Esophagus squamous epithelium (tissue), 5 donors: ENCODE measurements at places on chromosomes 5 and 9. TPM values are rescaled to one million over a fixed set of nuclear protein-coding genes. Genes with fewer than 3 reads are reported as not detected.

DNA sequence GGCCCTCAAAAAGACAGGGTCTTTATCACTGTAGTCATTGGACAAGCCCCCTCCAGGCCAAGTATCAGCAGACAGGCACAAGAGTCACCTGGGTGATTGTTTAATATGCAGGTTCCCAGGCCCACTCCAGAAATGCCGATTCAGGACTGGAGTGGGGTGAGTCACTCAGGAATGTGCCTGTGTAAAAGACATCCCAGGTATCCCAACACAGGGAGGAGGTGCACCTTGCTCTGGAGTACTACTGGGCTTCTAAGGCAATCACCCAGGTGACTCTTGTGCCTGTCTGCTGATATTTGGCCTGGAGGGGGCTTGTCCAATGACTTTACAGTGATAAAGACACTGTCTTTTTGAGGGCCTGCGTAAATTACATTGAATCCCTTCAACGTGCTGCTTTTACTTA is 40.6 kb downstream of the ACTL7B start:
- DNase-seq, result no peak

GRCh38 chr9:131092548-131093440 is 3.5 kb upstream of the AIF1L start:
- no peak for DNase-seq

- DNase-seq, result no peak
Measured at GRCh38 chr5:9615331-9615730, 14.8 kb downstream of the TAS2R1 start.

- DNase-seq, result no peak
Measured at GRCh38 chr5:169702693-169703481, 65.8 kb downstream of the DOCK2 start.

DNA sequence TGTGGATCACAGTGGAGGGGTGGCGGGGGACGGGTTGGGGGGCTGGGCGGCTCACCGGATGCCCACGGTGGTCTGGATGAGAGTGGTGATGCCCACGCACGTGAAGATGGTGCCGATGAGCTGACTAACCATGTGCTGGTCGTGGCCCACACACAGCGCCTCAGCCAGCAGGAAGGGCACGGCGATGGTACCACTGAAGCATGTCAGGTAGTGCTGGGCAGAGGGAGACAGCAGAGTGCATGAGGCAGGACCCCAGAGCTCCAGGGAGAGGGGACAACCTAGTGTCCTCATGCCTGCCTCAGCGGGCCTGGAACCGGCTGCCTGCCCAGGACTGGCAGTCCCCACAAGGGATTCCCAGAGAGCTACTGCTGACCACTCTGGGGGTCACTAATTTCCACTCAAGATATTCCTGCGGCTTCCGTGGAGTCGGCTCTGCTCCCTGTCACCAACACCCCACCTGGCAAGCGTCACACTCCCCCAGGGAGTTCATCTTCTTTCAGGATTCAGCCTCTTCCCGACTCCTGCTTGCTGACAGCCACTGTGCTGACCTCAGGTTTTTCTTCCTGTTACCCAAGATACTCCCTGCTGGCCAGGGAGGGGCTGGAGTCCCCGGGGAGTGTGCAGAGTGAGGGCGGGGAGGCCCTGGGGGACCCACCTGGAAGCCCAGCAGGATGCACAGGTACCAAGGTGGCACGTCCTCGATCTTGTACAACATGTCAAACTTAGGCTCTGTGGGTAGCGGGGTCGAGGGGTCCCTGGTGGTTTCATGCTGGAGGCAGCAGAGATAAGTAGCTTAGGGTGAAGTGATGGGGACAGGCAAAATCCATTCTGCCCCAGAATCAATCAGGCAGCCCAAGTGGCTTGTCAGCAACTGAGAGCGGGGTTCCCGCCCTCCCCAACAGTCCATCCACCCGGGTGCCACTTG is 998 bp downstream of the SLC23A1 start:
- no peak for DNase-seq

- DNase-seq, result no peak
Measured at GRCh38 chr9:125509476-125509875, 197.5 kb downstream of the MAPKAP1 start.

GRCh38 chr5:180652346-180652745 is 2.9 kb upstream of the FLT4 start:
- DNase-seq, result no peak

- no peak for DNase-seq
Measured at GRCh38 chr9:18837402-18837801, 195.6 kb downstream of the SAXO1 start.

- no peak for DNase-seq
Measured at GRCh38 chr5:146778261-146778660, 100.3 kb downstream of the PPP2R2B start.

- DNase-seq, result no peak
Measured at GRCh38 chr9:99433095-99433494, 211.0 kb downstream of the SEC61B start.

- DNase-seq, result no peak
Measured at GRCh38 chr5:79567926-79568549, 44.2 kb upstream of the TENT2 start.

DNA sequence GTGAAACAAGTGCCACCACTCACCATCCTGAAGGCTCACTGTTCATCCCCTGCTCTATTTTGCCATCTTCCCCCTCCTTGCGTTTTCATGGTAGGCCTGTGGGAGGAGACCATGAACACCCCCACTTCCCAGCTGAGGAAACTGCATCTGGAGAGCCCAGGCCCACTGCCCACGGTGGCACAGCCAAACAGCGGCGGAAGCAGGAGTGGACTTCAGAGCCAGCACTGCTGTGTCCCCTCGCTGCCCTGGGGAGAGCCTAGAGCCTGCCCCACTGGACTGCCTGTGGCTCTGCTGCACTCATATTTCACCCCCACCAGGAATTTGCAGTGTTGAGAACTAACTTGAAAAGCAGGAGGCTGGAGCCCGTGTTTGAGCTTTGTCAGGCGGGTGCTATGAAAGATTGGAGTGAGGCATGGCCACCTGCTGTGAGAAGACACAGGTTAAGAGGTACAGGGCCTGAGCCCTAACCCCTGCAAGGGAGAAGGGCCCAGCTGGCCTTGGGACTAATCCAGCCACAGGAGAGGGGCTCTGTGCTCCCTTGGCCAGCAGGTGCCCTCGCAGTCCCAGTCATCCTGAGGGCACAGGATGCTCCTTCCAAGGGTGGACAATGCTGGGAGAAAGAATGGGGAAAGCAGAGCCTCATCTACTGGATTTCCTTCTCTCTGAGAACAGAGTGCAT is 79.0 kb downstream of the MACROH2A1 start:
- DNase-seq, result no peak

DNA sequence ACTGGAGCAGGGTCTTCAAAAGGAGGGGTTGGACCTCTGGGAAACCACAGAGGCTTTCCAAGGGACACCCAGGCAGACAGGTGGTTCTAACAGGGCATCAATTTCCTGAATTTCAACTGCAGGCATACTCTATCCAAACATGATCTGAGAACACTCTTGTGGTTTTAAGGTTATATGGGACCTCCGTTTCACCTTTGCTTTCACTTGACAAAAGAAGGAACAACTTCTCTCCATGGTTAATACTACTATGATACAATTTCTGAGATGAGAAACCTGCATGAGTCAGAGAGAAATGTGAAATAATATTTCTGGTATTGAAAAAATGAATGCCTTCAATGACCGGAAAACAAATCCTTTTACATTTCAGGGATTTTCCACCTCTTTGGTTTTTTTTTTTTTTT is 28.0 kb upstream of the ERAP1 start:
- DNase-seq, result no peak

DNA sequence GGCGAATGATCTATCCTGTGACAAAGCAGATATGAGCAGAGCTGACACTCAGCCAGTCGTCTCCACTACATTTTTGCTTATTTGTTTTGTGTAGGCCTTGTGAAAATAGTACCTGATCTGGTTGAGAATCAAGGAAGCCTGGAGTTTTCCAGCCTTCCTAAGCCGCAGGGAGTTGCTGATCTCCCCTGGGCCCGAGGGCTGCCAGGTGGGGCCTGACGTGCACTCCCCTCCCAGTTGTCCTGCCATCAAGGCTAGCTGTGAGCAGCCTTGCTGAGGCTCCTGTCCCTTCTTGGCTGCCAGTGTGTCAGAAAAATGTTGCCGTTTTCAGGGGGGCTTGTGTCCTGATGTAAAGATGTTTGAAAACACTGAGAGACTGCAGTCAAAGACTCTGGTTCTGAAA is 102.4 kb downstream of the SMARCA2 start:
- DNase-seq, result no peak

- DNase-seq, result no peak
Measured at GRCh38 chr9:94895668-94896067, 169.2 kb downstream of the AOPEP start.

OTP gene
- not detected for total RNA-seq

CDH9 gene
- not detected for total RNA-seq

ADAMTSL1 gene
- total RNA-seq, result 1.2 TPM

AMBP gene
- total RNA-seq, result 2.5 TPM

NDUFA8 gene
- total RNA-seq, result 46.0 TPM

ADAMTS2 gene
- total RNA-seq, result 7.0 TPM

GADD45G gene
- total RNA-seq, result 13.8 TPM

CNTNAP3B gene
- total RNA-seq, result 7.1 TPM

PCDHB2 gene
- 0.80 TPM for total RNA-seq

SPATA31D4 gene
- not detected for total RNA-seq
